ENCODE measurements at places on chromosomes 3 and 15.

DNA sequence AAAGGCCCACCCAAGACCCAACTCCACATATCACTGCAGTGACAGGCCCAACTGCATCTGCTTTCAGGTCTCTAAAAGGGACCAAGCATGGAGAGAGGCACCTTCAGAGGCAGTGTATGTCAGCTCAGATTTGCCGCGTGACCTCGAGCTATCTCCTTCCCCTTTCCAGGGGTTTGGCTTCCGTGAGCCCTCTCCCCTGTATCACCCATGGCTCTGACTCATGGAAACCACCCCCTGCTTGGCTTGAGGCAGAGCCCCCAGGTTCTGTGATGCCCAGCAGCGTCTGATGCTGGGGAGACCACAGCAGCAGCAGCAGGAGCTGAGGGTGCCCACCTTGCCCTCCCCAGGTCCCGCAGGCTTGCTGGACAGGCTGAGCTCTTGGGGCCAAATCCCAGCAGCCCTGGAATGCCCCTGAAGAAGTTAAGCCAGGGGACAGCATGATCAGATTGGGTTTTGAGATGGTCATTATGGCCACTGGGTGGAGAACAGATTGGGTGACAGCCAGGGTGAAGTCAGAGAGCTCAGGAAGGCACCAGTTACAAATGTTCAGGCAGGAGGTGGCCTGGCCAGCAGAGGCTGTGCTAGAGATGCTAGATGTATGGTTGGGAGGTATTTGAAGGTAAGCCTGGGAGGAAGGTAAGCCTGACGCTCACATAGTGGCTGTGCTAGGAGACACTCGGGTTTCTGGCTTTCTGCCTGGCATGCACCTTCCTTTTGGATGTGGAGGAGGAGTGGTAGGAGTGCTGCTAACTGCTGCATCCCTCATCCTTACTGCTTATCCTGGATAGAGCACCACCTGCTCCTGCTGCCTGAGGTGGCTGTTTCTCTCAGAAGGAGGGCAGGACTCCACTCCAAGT lies 42.9 kb downstream of the FGD5 start:
- no peak for DNase-seq

DNA sequence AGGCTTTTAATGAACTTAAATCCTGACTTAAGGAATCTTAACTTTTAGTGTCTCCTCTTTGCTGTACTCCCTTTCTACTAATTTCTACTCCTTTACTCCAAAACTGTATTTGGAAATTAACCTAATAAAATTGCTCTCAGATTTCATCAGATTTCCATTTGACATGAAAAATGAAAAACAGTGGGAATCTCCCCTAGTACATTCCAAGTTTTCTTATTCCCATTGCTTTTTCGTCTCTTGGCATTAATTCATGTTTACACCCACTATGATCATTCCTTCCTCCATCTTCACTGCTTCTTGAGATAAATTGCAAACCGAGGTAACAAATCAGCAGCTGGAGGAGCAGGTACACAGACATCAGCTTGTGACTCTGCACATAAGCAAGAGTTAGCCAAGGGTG lies 208.7 kb downstream of the VGLL3 start:
- no peak for DNase-seq

- no peak for DNase-seq
These were observed 87.3 kb upstream of the PRR23E start for GRCh38 chr3:127105587-127105986.

GRCh38 chr15:98888820-98889479 lies 118.6 kb downstream of the PGPEP1L start:
- no peak for DNase-seq

DNA sequence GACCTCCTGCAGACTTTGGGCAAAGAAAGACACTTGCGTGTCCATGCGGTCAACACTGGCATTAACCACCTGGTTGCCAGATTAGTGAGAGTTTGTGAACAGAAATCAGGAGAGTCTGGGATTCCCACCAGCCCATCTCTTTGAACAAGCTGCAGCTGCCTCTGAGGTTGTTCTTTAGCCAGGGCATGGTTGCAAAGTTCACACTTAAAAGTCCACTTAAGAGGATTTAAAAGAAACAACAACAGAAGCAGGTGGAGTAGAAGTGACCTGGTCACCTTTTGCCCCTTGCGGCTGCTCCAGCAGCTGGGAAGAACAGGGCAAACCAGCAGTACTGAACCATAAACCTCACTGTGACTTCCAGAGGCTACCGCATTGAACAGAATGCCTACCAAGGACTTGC lies 97.3 kb downstream of the FOXB1 start:
- no peak for DNase-seq

DNA sequence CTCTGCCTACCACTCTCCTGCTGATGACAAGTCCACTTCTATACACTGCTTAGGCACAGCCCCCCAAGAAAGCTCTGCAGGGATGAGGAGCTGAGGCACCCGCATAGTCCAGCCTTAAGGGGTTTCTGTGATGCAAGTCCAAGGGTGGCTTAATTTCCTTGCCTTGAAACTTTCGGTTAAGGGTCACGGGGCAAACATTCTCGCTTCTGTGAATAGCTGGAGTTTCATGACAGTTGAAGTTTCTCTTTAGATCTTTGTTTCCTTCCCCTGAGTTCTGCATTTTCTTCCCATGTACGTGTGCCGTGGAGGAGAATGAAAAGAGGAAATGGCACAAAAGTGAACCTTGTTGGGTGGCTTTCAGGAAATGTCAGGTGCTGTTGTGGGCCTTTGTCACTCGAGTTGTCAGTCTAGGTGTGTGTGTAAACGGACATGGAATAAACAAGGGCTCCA lies 7.0 kb downstream of the GPR160 start:
- no peak for DNase-seq

DNA sequence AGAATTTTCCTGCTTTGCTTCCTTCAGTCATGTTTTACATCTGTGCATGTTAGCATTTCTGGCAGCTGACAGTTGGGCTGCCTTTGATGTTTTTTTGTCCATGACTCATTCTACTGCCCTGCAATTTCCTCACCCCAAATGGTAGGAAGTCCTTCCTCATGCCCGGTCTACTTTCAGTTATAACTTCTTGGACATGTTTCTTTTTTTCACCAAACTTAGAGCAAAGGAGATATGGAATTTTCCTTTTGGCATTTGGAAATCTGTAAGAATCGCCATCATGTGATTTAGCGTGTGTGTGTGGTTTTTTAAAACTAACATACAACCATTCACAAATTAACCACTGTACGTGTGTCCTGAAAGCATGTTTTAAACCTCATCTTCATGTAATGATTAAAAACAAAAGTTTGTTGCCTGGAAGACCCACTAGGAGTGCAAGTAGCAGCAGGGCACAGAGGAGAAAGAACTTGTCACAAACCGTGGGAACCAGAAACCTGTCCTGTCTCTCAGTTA lies 430.7 kb upstream of the CFAP20DC start:
- no peak for DNase-seq

GRCh38 chr15:85625166-85625830 lies 169.4 kb downstream of the KLHL25 start:
- DNase-seq: peak; percentile 23

DNA sequence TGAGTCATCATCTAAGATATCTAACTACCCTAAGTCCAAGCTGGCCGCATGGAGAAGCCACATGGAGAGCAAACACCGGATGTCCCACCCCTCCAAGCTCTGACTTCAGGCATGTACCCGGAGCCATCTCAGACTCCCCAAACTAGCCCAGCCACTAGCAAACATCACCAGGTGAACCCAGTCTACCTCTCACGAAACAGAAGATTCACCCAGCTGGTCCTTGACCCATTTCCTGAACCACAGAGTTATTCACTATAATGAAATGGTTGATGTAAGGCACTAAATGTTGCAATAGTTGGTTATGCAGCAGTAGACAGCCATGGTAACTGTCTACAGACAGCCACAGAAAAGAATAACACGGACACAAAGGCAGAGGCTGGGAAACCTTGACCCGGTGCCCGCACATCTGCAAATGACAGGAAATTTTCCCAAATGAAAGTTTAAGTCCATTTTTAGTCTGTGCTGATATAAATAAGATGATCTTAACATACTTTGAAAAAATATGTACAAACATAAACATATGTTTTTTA lies 265.5 kb upstream of the ATP10A start:
- no peak for DNase-seq

DNA sequence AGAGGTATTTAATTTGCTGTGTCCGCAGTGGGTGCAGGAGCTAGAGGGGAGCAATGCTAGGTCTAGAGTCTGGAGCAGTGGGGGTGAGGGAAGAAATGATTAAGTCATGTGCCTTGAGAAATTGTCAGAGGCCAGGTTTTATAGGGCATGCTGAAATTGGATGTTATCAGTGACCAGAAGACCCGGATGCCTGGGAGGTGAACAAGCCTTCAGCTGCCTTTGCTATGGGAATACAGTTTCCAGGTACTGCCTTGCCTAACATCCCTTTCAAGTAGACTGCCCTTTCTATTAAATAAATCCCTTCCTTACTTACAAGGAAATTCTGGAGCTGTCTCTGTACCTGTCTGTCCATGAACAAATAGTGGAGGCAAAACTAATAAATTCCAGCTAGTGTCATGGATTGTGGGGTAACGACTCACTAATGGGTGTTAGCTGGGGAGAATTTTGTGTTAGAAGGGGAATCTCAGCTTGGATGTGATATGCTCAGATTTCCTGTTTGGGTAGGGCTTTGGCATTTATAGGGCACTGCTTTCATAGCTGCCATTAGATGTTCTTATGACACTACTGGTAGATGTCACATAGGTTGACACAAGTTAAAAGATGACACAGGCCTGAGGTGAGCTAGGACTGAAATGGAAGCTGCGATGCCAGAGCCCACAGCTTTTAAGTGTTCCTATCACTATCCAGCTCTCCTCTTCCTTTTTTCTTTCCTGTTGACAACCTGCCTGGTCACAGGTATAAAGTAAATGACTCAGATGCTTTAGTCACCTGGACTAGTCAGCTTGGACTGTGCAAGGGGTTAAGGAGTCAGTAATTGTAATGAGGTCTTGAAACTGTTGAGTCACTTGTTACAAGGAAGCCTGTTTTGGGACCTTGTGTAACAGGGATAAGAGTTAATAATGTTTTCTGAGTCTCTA lies 21.3 kb downstream of the CHD2 start:
- no peak for DNase-seq

DNA sequence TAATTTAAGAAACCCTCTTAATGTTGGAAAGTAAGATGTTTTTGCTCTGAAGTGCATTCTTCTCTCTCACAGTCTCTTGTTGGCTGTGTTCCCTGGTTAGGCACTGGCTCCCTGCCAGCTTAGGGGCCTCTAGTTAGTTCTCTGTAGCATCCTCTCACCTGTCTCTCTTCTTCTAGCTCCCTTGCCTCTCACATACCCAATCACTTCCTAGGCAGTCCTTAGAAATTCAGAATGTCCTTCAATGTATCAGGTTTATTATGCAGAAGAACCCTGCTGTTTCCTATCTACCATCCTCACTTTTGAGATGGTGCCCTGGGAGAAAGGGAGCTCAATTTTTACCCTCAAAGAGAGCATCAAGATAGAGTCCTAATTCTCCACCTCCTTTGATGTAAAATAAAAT lies 36.2 kb upstream of the CPNE4 start:
- DNase-seq: no peak

GRCh38 chr3:194797555-194798250 lies 112.0 kb downstream of the FAM43A start:
- no peak for DNase-seq

DNA sequence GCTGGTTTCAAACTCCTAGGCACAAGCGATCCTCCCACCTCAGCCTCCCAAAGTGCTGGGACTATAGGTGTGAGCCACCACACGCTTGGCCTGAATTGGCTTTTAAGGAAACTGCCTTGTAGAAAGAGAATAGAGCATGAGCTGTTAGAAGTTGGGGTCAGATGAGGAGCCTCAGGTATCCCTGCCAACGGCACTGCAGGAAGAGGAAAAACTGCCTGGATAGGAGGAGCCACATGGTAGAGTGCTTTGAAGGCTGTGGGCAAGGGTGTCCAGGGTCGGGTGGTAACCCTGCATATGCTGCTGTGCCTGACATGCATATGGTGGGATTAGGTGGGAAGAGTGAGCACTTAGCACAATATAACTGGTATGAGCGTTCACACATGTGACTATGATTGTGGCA lies 55.0 kb downstream of the BSN start:
- DNase-seq: no peak

DNA sequence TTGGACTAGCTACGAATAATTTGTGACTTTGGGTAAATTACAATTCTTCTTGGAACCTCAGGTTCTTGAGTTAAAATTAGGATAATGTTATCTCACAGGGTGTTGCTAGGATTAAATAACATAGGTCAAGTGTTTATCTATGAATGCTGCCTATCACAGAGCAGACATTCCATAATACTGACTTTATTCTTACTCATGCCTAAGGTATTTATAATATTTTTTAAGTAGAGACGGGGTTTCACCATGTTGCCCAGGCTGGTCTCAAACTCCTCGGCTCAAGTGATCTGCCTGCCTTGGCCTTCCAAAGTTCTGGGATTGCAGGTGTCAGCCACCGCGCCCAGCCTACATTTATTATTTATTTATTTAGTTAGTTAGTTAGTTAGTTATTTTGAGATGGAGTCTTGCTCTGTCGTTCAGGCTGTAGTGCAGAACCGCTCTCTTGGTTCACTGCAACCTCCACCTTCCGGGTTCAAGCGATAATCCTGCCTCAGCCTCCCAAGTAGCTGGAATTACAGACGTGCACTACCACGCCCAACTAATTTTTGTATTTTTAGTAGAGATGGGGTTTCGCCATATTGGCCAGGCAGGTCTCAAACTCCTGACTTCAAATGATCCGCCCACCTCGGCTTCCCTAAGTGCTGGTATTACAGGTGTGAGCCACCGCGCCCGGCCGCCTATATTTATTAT lies 741 bp upstream of the ZNF106 start:
- no peak for DNase-seq

- no peak for DNase-seq
These were observed 77.5 kb upstream of the STRIT1 start for GRCh38 chr3:155370764-155371503.

- no peak for DNase-seq
These were observed 453.4 kb downstream of the OCA2 start for GRCh38 chr15:27645672-27646071.

DNA sequence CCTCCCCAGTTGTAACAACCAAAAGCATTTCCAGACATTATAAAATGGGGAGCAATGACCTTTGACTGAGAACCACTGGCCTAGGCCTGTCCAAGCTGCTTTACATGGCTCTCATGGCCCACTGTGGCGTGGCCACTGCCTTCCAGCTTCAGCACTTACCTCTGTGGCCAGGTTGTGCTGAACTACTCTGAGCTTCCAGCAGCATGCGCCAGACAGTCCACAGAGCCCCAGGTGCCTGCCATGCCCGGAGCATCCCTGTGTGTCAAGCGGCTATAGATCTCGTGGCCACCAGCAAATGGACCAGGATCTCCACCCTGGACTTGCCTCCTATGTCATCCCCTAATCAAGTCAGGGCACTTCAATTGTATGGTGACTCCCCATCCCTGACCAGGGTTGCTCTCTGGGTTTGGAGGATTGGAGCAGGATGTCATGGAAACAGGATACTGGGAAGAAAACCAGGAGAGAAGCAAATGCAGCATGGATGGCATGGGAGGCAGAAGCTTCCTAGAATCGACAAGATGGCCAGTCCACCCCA lies 199.7 kb downstream of the UACA start:
- DNase-seq: no peak

GRCh38 chr3:47250309-47251060 lies 32.1 kb downstream of the KIF9 start:
- no peak for DNase-seq

GRCh38 chr15:51884517-51885236 lies 55.2 kb downstream of the TMOD3 start:
- DNase-seq: no peak

Data from T-helper 22 cell (primary cell).